Activated T-cell treated with anti-CD3 and anti-CD28 coated beads, Interleukin-2, amount 50 U/mL, for 4 hours (primary cell): ENCODE measurements at places on chromosomes 2 and 18. TPM values are rescaled to one million over a fixed set of nuclear protein-coding genes. Genes with fewer than 3 reads are reported as not detected.

The HJURP gene
- total RNA-seq, result 4.3 TPM

The SLC4A1AP gene
- total RNA-seq, result 37.5 TPM

The PLCL1 gene
- 1.2 TPM for total RNA-seq

DNA sequence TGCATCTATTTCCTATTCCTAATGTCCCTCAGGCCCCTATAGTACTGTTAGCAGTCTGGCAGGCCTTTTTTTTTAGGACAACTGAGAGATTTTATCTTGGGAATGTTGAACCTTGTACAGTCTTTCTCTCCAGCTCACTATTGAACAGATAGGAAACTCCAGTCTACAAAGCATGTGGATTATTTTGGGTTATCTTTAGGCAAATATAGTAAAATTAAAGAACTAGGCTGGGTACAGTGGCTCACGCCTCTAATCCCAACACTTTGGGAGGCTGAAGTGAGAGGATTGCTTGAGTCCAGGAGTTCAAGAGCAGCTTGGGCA is 102.7 kb downstream of the OSBPL6 start:
- no peak for DNase-seq

GRCh38 chr2:141348481-141348880 is 782.3 kb downstream of the LRP1B start:
- no peak for DNase-seq
